ENCODE measurements at places on chromosomes 3 and 15.

DNA sequence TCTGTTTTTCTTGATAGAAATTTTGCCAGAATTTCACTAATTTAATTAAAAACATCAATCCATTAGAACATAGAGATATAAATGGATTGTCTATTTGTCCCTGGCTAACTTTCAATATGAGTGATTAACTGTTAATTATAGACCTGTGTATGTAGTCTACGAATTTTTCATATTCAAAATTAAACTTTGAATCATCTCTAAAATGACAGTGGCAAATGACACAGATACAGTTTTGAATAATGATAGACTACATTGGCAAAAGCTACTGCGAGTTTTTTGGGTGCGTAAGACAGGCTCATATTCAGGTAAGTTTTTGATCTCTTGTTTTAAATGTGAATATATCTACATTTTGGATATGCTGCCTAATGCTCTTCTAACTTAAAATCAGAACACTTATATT, 86.0 kb upstream of the TBC1D5 start:
- no peak for DNase-seq

DNA sequence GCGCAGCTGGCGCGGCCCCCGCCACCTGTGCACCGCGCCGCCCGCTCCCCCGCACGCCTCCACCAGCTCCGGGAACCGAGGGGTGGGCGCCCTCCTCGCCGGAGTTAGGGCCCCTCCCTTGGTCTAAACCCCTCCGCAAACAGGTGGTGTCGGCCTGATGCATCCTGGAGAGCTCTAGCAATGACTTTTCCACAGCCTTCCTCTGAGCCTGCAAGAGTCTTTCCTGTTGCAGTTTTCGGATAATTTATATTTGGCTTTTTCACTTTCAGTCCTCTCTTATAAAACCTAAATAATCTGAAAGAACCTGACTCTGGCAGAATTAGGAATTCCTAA, 334 bp upstream of the IGSF11 start:
- DNase-seq: no peak

- DNase-seq: no peak
Observed at GRCh38 chr3:165406425-165406824, 210.2 kb upstream of the SLITRK3 start.

- no peak for DNase-seq
Observed at GRCh38 chr15:31745841-31746240, 284.5 kb upstream of the CHRNA7 start.

GRCh38 chr3:73868688-73869315, 244.1 kb upstream of the PDZRN3 start:
- DNase-seq: no peak

GRCh38 chr15:48940508-48940907, 23.2 kb downstream of the SHC4 start:
- no peak for DNase-seq

DNA sequence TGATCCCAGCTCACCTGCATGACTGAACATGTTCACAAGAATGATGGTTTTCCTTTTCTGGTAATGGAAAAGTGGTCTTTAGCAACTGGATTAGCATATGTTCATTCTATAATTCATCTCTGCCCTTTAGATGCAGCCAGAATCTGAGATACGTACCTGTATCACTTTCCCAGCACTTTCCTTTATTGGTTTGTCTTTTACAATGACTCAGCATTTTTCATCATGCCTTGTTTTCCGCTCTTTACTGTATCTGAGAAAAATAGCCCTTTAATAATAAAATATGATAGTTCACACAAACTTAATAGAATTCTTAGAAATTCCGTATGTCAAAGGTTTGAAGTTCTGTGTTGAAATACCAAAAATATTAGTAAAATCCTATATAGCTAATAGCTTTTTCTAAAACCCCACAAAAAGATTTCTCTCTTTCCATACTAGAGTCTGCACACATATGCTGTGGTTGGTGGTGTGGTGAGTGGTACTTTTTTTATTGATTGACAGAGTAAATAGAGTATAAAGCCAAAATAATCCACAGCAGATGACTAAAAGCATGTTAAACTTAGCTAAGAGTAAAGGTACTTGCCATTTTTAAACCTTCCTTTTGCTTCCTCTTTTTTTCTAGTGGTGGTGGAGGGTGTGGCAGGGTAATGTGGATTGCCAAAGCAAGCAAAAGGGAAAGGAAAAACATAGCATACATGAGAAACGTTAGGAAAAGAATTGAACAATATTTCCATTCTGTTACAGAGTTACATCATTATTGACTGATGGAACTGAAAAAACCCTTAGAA, 328.9 kb upstream of the RBMS3 start:
- DNase-seq: no peak

DNA sequence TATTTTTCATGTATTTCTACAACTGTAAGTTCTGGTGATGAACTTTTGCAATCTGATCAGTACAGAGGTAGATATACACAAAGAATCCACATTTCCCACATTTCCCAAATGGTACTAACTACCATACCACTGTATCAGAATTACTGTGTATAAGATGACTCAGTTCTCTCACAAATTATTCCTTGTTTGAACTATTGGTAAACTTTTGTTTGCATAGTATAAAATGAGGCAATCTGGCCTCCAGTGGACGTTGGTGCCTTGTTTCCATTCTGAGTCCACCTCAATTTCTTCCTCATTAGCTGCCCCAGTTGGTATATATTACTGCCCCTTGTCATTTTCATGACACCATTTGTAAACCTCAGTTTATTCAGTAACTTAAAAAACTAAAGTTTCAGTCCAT, 38.5 kb downstream of the SPTSSB start:
- DNase-seq: no peak

DNA sequence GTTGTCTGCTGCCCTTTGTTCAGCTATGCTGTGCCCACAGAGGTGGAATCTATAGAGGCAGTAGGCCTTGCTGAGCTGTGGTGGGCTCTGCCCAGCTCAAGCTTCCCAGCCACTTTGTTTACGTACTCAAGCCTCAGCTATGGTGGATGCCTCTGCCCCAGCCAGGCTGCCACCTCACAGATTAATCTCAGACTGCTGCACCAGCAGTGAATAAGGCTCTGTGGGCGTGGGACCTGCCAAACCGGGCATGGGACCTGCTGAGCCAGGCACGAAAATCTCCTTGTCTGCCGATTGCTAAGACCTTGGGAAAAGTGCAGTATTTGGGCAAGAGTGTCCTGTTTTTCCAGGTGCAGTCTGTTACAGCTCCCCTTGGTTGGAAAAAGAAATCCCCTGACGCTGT, 26.8 kb downstream of the SLITRK3 start:
- DNase-seq: no peak

DNA sequence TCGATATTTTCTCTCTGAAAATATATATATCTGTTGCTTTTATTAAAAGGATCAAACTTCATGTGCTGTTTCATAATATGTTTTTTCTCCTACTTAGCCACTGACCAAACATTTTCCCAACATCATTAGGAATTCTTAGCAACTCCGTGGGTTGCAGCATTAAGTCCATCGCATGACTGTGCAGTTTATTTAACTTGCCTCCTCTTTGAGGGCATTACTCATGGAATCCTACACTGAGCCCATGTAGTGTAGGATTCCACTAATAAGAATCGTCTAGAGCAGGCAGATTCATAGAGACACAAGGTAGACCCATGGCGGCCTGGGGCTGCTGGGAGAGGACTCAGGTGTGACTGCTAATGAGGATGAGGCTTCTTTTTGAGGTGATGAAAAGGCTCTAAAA, 49.3 kb downstream of the CMTM6 start:
- DNase-seq: no peak

GRCh38 chr3:125213364-125213755, 812 bp upstream of the SLC12A8 start:
- no peak for DNase-seq

Data from vagina (tissue), 2 donors.